ENCODE measurements at places on chromosomes 5 and 9.

DNA sequence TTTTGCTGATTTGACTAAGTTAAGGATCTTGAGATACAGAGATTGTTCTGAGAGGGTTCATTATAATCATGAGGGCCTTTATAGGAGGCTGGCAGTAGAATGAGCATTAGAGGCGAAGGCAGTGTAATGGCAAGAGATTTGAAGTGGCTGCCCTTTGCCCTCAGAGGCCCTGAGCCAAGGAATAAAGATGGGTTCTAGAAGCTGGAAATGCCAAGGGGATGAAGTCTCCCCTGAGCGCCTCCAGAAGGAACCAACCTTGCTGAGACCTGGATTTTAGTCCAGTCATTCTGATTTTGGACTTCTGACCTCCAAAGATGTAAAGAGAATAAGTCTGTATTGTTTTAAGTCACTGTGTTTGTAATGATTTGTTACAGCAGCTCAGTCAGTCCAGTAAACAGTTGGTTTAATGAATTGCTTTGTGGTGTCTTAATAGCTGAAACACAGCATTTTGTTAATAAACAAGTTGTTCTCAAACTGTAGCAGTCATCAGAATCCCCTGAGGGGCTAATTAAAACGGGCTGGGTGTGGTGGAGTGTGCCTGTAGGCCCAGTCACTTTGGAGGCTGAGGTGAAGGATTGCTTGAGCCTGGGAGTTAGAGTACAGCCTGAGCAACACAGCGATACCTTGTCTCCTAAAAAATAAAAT lies 23.2 kb downstream of the GLRX start:
- DNase-seq = no peak

- no peak for DNase-seq
Measured at GRCh38 chr5:125595095-125595494, 828.1 kb upstream of the GRAMD2B start.

GRCh38 chr9:120385606-120386389 lies 194.2 kb downstream of the CDK5RAP2 start:
- no peak for DNase-seq

DNA sequence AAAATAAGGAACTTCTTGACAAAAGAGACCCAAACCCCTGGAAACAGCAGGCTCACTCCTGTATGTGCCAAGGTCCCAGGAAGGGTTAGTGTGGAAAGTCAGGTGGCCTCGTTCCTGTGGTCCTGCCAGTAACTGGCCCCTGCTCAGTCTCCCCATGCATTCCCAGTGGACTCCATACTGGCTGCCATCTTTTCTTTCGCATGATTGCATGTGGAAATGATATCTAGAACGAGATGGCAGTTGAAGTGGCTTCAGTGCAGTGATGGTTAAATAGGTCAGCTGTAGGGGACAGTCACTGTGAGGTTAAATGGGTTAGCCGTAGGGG lies 30.4 kb downstream of the AHRR start:
- no peak for DNase-seq

DNA sequence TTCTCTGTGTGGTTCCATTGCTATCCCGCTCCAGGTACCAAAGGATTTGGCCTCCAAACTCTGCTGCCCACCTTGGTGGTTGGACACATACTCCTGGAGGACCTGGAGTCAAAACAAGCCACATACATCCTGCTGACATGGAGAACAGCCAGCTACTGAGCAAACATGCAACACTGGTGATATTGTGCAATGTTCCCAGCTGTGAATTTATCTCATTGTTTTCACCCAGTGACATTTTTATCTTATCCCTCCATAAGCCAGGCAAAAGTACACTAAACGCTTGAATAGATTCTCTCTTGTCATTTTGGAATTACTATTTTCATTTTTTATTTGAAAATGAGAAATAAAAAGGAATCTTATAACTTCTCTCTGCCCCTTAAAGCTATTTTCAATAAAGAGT lies 11.1 kb upstream of the CTSL start:
- no peak for DNase-seq

DNA sequence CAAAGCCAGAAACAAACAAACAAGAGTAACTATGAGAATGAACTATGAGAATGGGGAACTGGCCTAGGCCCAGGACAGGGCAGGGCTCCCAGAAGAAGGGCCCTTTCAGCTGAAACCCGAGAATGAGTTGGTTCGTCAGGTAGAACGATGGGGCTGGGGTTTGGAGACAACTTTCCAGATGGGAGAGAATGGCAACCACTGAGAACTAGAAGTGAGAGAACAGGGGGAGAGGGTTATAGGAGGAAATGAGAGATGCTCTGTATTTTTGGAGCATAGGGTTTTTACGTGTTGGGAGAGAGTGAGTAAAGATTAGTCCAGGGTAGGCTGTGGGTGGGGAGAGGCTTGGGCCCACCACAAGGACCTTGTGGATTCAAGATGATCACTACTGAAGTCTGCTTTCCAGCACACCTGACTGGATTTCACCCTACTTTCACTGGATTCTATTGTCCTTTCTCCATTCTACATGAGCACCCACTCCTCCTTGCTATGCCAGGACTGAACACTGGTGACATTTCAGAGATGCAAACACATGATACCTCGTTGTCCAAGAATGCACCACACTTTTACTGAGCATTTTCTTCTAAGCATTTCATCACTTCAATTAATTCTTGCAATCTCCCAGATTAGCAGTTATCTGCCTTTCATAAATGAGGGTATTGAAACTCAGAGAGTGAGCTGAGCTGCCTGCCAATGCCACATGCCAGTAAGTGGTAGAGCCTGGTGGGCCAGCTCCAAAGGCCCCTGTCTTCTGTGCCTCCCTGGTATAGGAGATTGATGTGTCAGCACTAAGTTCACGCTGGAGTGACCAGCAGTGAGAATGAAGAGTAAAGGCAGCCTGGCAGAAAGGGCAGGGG lies 3.2 kb upstream of the TMEM268 start:
- DNase-seq = no peak

DNA sequence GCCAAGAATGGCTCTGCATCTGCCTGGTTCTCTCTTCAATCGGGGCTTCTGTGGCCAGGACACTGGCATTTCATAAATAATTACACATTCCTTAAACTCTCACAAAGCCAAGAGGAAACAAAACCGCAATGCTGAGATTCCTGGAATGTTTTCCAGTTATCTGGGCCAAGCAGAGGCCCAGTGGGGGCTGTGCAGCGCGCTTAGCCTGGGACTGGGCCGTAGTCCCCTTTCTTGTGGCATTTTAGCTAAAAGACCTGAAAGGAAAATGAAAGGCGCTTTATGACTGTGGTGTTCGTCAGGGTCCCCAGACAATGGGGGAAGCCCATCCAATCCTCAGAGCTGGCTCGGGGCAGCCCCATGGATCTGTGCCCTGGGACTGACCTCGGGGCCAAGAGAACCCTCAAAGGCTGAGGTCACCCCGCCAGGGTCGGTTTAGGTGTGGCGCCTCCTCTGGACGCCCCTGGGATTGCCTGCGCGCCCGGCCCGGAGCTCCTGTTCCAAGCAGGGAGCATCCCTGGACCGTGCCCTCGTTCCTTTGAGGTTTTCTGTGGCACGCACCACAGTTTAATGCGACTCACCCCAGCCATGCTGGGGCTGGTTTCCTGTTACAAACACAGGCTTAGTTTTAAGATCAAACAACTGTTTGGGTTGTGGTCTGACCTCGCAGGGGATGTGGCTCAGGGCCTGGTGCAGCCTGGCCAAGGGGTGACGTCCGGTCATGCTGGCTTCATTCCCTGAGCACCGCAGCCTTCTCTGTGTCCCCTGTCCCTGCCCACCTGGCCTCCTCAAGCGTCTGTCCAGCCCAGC lies 51.5 kb upstream of the NKD2 start:
- DNase-seq = no peak

GRCh38 chr5:73552642-73553041 lies 12.8 kb downstream of the ANKRA2 start:
- no peak for DNase-seq

DNA sequence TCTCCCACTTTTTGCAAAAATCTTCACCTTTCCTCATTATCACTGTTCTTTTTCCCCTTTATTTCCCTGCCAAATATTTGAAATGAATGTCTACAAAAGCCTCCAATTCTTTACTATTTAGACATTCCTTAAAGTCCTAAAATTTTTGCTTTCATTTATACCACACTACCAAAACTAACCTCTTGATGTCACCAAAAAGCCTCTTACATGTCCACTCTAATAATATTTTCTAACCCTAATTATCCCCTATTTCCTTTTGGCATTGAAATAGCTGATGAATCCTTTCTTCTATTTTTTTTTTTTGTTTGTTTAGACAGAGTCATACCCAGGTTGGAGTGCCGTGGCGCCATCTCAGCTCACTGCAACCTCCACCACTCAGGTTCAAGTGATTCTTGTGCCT lies 32.3 kb upstream of the NRG2 start:
- DNase-seq = no peak

DNA sequence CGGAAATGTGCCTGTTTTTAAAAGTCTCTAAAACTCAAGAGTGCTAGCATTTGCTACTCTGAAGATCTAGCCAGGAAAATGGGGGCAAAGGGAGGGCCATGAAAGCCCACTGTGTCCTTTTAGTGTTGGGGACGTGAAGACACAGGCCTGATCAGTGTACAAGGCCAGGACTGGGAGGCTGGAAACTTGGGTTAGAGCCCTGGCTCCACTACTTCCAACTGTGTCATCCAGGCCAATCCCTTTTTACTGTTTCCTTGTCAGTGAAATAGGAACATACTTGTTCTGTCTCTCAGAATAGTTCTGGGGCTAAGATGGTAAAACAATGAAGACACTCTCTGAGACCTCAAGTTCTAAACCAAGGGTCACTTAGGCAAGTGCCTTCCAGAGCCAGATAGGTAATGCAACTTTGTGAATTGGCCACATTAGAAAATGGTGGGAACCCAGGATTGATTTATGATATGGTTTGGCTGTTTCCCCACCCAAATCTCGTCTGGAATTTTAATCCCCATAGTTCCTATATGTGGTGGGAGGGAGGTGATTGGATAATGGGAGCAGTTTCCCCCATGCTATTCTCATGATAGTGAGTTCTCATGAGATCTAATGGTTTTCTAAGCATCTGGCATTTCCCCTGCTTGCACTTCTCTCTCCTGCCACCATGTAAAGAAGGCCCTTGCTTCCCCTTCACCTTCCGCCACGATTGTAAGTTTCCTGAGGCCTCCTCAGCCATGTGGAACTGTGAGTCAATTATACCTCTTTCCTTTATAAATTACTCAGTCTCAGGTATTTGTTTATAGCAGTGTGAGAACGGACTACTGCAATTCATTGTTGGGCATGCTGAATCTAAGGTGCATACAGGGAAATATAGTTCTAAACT lies 30.4 kb upstream of the B4GALT1 start:
- DNase-seq = no peak

DNA sequence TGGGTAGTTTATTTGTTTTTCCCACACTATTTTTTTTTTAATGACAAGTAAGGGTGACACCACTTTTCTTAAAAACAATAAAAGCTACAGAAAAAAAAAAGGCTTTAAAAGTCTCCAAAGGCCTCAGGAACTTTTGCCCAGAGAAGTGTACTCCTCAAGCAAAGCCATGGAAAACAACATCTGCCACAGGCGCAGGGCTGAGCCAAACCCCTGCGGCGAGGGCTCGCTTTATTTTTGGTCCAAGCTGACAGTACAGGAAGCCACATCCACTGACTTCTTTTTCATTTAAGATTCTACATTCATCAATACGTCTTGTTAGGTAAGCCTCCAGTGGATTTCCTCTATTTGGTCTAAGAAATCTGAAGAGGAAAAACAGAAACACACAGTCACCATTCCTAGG lies 51.9 kb upstream of the IFNK start:
- DNase-seq = no peak

- DNase-seq = no peak
Measured at GRCh38 chr5:39137819-39138451, 63.7 kb upstream of the RICTOR start.

GRCh38 chr5:53407373-53407772 lies 73.1 kb upstream of the FST start:
- no peak for DNase-seq

- no peak for DNase-seq
Measured at GRCh38 chr9:20044686-20045085, 255.8 kb upstream of the SLC24A2 start.

DNA sequence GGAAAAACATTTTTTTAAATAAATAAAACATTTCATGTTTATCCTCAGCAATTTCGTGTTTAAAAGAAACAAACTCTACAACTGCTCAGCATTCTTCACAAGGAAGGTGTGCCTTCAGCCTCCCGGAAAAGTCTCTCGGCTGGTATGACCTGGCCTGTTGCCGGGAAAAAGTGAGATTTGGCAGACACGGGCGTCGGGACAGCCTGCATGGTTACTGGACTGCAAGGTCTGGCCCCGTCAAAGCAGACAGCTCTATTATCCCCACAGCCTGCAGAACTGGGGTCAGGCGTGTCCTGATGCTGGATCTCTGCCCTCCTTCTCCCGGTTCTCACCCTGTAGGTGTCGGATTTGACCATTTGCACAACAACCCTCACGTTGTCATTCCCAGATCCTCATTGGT lies 120.3 kb upstream of the SPATA31C2 start:
- DNase-seq = no peak

- DNase-seq = no peak
Measured at GRCh38 chr5:32098291-32098690, 75.8 kb downstream of the GOLPH3 start.

DNA sequence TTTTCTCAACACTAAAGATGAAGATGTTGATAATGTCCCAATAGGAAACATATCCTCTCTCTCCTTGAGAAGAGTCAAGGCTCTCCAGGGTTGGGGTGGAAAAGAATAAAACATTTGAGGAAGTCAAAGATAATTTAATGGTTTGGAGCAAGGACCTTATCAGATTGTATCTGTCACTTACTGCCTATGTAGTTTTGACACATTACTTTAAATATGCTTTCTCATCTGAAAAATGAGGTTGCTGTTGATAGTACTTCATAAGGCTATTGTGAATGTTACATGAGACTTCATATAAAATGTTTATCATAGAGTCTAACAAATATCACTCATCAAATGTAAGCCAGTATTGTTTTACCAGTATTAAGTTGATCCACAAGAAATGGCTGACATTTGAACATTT lies 48.7 kb downstream of the BAAT start:
- DNase-seq = no peak
